NCI-H1092 (cell line): ENCODE measurements at places on chromosomes 2 and 18.

DNA sequence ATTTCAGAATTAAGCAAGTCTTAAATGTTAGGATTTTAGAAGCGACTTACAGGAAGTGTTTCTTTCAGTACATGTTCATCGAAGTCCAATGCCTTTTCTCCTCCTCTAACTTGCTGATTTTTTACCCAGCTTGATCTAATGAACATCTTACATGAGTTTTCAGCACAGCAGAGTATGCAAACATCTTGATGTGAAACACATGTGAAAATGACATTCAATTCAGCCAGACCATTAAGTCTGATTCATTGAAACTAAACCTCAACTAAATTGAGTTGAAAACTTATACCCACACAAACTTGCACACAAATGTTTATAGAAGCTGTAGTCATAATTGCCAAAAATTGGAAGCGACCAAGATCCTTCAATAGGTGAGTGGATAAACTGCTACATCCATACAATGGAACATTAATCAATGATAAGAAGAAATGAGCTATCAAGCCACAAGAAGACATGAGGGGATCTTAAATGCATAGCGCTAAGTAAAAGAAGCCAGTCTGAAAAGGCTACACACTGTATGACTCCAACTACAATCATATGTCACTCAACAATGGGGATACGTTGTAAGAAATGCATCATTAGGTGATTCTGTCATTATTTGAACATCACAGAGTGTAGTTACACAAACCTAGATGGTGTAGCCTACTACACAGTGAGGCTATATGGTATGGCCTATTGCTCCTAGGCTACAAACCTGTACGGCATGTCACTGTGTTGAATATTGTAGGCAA lies 18.5 kb downstream of the PSTPIP2 start:
- DNase-seq = no peak

DNA sequence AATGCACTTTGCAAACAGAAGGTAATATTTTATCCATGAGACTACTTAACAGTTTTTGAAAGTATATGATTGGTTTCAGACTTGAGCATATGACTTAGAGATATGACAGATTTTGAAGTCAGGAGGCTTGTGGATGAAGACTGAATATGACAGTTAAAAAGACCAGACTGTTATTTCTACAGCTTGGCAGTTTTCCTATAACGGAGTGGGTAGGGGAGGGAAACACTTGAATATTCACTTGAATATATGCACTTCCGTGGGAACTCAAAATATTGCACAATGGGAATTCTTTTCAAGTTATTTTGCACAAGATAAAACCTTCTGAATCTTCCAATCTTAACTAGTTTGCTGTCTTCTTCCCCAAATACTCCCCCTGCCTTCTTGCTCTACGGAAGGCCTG lies 64.6 kb upstream of the ACKR3 start:
- DNase-seq = no peak

DNA sequence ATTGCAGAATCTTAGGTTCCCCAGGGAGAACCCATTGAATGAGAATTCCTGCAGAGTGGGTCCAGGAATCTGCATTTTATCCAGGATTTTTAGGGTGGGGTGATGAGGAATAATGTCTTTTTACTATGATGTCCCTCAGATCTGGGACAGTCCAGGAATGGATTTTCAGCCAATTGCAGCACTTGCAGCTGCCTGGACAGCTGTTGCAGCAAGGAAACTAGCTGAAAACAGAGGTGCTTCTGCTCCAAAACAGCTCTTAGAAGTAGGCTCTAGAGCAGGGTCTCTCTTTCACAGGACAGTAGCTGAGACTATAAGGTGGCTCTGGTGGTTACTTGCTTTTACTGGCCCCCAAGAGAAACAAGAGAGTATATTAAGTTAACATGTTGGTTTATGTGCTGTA lies 9.1 kb downstream of the GLI2 start:
- no peak for DNase-seq

GRCh38 chr18:9546468-9546867 lies 67.9 kb downstream of the PPP4R1 start:
- no peak for DNase-seq

- no peak for DNase-seq
Measured at GRCh38 chr2:202172439-202173211, 65.8 kb downstream of the SUMO1 start.

DNA sequence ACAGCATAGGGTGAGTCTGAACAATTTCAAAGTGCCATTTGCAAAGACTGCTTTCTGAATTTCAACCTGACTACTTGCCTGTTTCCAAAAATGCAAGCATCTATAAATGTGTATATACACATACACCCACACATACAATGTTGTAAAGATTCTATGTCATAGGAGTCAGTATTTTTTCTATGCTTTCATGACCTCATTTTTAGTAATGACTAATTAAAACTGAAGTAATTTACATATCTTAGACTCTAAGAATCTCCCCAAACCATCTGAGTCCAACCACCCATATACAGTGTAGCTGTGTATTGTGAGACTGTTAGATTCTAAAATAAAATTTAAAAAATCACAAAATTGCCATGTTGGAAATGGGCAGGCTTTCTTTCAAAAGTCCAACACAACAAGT lies 162.0 kb upstream of the STK17B start:
- no peak for DNase-seq

DNA sequence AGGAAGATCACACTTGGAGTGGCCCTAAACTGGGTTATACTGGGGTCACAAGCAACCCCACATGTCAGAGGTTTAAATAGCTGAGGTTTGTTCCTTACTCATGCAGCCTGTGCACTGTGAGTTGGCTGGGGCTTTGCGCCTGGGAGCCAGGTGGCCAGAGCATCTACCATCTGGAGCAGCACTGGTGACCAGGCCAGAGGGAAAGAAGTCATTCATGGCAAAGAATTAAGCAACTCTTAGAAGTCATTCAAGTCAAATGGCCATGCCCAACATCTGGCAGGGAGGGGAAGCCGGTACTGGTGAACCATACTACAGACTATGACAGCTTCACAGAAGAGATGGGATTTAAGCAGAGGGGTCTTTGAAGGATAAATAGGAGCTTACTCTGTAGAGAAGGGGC lies 90.7 kb downstream of the POLR1A start:
- no peak for DNase-seq

- peak; percentile 15 for DNase-seq
Measured at GRCh38 chr2:636641-637405, 40.4 kb downstream of the TMEM18 start.
